ENCODE measurements at places on chromosomes 2 and 18.

GRCh38 chr2:121649149-121649595, at the start of gene CLASP1:
TSS of gene CLASP1 (minus strand) at chr2:121649462. CDS start at chr2:121605895, 43,567 bp downstream.
- no peak for DNase-seq

GRCh38 chr2:128549094-128549493, 230.4 kb upstream of the HS6ST1 start:
- no peak for DNase-seq

- DNase-seq: no peak
These were observed 117.1 kb downstream of the RAD51AP2 start for GRCh38 chr2:17401096-17401495.

GRCh38 chr2:100919316-100919715, 82.8 kb upstream of the RPL31 start:
- DNase-seq: no peak

- no peak for DNase-seq
These were observed 260.3 kb downstream of the TPGS2 start for GRCh38 chr18:36568487-36568886.

DNA sequence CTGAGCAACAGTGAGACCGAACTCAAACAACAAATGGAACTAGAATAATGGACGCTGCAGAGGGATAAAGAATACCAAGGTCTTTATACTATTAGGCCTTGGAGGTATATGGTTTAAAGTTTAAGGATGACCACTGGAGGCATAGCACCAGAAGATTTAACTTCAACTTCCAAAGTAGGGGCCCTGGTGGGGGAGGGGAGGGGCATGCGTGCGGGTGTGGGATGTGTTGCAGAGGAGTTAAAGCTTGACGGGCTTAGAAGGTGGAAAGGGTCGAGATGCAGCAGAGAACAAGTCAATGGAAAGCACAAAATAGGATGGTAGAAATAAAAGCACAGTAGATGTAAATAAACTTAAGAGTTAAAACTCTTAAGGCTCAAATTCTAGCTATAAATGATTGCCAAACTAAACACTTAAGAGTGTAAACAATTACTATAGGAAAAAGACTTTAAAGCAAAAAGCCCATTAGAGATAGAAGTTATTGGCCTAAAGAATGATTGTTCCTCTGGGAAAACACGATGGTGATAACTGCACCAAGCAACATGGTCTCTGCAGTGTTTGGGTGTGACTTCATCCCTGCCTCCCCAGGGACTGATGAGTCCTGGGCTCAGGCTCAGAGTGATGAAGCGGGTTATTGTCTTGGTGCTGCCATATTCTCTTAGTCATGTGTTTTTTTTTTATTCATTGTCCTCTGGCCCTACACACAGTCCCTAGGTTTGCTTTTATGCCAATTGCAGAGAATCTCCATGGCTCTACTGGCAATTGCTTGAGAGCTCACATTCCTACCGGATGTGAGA, 13.0 kb downstream of the RRM2 start:
- no peak for DNase-seq

GRCh38 chr18:24539866-24540617, 79.6 kb downstream of the HRH4 start:
- DNase-seq: no peak

- DNase-seq: no peak
These were observed 17.4 kb downstream of the FECH start for GRCh38 chr18:57569133-57569532.

DNA sequence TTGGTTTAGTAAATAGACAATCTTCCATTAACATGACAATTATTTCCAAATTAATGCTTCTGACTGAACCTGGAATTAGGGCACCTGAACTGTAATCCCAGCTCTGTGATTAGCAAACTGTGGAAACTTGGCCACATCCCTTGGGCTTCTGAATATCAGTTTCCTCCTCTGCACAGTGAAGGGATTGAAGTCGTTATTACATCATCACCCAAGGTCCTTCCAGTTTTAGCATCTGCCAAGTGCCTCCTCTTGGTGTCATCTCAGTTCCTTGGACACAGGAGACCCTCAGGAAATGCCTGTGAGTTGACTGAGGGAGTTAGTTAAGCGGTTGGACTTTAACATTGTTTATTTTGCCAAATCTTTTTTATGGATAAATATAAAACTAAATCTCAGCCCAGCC, 64.8 kb downstream of the MOGAT1 start:
- DNase-seq: no peak

- no peak for DNase-seq
These were observed 3.3 kb downstream of the SLC8A1 start for GRCh38 chr2:40448476-40449079.

GRCh38 chr2:133787207-133787606, 218.9 kb upstream of the NCKAP5 start:
- DNase-seq: no peak

- no peak for DNase-seq
These were observed 16.2 kb downstream of the DOCK10 start for GRCh38 chr2:225025917-225026571.

GRCh38 chr2:59322005-59322404, 1080.9 kb upstream of the FANCL start:
- DNase-seq: no peak

GRCh38 chr2:71453404-71454220, at the start of gene DYSF:
TSS of gene DYSF (plus strand) at chr2:71453561.
- DNase-seq: no peak

DNA sequence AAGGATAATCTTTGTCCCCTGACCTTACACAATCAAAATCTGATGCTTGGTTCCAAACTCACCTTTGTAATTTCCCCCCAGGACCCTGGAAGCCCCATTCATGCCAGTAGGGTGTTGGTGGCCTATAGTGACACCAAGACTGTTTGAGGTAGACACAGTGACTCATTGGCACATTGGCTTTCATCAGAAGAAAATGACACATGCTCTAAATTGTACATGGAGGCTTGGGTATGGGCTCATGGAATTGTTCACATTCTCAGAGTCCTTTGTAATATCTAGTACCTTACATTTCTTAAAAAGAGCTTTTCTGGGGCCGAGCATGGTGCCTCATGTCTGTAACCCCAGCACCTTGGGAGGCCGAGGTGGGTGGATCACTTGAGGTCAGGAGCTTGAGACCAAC, 61.2 kb upstream of the LRPPRC start:
- DNase-seq: no peak

DNA sequence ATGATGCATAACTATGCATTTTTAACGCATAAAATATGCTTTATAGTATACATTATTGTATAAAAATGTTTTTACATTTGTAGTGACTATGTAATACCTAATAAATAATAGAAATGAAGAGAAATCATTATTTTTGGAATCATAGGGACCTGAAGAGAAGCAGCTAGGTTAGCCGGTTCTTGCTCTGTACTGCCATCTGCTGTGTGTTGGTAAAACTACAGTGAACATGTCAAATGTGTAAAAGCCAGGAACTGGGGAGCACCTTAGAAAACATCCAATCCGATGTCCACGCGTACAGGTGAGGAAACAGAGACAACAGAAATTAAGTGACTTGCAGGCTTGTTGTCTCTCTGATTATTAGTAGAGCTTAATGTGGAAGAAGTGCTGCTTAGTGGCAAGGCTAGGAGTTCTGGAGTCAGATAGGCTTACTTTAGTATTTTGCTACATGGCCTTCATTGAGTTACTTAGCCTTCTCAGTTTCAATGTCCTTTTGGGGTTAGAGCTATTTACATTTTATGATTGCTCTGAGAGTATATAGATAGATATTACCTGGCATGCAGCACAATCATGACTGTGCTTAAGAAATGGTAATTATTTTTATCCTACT, 386.5 kb downstream of the DLGAP1 start:
- DNase-seq: no peak

DNA sequence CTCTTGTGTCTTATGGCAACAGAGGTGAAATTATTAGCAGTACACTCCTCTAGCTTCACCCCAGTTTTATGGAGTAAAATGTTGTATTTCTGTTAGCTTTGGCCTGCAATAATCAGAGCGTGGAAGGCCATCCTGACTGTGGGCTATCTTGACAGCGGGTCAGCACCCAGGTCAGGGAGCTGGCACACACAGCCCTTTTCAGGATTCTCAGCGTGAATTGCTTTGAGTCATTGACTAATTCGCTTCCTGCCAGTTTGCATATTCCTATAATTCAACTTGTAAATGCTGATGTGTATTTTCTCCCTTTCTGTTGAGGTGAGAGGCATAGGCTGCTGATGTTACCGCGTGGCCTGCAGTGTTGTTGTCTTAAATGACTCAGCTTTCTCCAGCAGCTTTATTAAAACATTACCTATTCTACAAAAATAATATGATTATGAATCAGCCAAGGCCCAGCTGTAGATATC, 109.6 kb upstream of the EML6 start:
- DNase-seq: no peak

DNA sequence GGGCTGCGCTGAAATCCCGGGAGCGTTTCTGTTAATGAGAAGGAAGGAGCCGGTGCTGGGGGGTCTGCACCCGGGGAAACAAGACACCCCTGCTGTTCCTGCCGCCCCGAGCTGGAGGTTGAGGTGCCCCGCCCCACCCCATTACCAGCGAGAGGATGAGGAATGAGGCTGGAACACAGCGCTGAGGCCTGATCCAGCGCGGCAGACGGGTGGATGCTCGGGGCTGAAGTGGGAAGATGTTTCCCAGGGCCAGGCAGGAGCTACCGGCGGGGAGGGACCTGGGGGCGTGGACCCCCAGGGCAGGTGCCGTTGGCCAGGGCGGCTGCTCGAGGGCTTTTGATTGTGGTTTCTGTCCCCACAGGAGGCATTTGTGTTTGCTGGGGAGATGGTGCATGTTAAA, 134.3 kb upstream of the CTDP1 start:
- no peak for DNase-seq

GRCh38 chr2:134262684-134263083, 8.8 kb downstream of the MGAT5 start:
- no peak for DNase-seq

GRCh38 chr18:54774423-54774822, 53.9 kb upstream of the RAB27B start:
- no peak for DNase-seq

- no peak for DNase-seq
These were observed 14.2 kb downstream of the GALNT5 start for GRCh38 chr2:157271590-157272203.

DNA sequence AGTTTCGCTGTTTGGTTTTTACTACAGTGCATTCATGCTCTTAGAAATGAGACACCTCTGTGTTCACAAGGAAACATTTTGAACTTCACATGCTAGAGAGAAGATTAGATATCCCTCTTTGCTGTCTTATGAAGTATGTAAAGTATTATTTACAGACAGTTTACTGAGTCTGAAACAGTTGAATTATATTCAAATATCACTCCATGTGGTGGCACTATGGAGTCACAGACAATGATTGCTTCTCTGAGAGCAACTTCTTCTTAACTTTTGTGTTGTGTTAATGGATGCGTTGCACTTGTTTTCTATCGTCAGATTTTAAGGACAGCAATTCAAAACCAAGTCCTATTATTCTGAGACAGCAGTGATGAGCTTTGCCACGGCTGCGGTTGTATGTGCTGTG, 823.6 kb downstream of the GALR1 start:
- no peak for DNase-seq

- no peak for DNase-seq
These were observed 188.1 kb downstream of the ARL4C start for GRCh38 chr2:234308813-234309195.

DNA sequence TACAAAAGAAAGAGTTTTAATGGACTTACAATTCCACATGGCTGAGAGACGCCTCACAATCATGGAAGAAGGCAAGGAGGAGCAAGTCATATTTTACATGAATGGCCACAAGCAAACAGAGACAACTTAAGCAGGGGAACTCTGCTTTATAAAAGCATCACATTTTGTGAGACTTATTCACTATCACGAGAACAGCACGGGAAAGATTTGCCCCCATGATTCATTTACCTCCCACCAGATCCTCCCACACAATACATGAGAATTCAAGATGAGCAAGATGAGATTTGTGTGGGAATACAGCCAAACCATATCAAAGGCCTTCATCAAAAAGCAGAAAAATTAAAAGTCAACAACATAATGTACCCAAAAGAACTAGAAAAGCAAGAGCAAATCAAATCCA, 111.0 kb upstream of the RPRM start:
- no peak for DNase-seq

GRCh38 chr2:191399601-191400000, 154.4 kb downstream of the MYO1B start:
- DNase-seq: no peak

- DNase-seq: no peak
These were observed 66.9 kb downstream of the ATAD2B start for GRCh38 chr2:23859983-23860382.

- DNase-seq: no peak
These were observed 2.1 kb upstream of the PID1 start for GRCh38 chr2:229273006-229273722.

DNA sequence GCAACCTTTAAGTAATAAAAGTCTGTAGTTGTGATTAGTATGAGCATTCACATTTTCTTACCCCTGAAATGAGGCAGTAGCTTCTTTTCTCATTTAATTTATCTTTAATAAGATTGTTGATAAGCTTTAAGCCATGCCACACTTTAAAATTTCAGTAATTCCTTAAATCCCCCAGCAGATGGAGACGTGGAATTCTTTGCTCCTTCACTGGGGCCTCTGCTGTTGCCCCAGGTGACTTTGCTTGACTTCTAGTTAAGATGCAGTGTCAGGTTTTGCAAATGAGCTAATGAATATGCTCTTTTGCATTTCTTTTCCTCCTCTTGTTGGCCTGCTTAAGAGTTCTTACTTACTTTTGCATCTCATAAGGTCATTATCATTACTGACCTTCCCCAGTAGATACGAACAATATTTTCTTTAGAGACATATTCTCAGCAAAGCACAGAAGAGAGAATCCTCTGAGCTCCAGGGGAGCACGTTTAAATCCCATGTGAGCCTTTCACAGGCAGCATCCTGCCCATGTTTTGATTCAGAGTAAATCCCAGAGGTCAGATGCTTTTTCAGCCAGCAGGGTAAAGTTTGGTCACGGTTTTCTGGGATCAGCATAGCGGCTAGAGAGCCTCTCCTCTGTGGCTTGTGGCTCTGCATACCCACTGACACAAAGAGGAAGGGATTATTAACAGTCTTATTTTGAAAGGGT, 222.9 kb downstream of the PTPRM start:
- no peak for DNase-seq

- no peak for DNase-seq
These were observed 80.9 kb upstream of the PHLPP1 start for GRCh38 chr18:62634458-62634857.

- DNase-seq: no peak
These were observed 2.1 kb upstream of the CLIP4 start for GRCh38 chr2:29113027-29113686.

GRCh38 chr2:96860065-96861029, 2.5 kb upstream of the ANKRD39 start:
- DNase-seq: no peak

- no peak for DNase-seq
These were observed 97.5 kb upstream of the CD302 start for GRCh38 chr2:159895258-159896065.

- DNase-seq: no peak
These were observed 71.0 kb upstream of the SP3 start for GRCh38 chr2:174035981-174036742.
